ENCODE measurements at places on chromosomes 7 and 10.

- no peak for DNase-seq
Observed at GRCh38 chr7:78220754-78221153, 422.2 kb downstream of the PHTF2 start.

GRCh38 chr10:104910712-104911111, 269.6 kb downstream of the SORCS3 start:
- no peak for DNase-seq

DNA sequence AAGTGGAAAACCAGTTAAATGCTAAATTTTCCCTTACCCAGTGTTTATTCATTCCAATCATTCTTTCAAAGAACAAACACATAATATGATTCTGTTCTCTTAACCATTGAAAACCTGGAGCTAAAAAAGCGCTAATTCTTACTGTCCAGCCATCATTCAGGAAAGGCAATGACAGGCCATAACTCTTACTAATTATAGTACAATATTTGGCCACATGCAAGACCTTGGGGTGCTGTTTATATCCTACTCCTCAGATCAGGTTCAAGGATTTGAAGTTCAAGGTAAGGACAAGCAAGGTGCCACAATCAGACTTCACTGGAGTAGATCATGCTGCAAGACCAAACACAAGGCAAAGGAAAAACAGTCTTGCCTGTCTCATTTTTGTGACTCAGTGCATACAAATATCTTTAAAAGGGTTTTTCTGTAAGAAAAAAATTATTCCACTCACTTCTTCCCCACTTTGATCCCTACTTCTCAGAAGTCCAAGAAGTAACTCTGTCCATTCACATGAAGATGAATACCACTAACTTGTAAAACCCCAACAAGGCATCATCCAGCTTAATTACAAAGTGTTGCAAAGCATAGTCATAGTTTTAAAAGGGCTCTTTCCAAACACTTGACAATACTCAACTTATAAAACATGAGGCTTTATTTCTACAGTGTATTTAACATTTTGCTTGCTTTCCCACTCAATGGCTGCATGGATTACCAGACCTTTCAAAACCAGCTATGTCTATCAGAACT, 153.0 kb downstream of the DOCK4 start:
- DNase-seq: no peak

- DNase-seq: no peak
Observed at GRCh38 chr10:78511324-78512204, 477.9 kb downstream of the RPS24 start.

DNA sequence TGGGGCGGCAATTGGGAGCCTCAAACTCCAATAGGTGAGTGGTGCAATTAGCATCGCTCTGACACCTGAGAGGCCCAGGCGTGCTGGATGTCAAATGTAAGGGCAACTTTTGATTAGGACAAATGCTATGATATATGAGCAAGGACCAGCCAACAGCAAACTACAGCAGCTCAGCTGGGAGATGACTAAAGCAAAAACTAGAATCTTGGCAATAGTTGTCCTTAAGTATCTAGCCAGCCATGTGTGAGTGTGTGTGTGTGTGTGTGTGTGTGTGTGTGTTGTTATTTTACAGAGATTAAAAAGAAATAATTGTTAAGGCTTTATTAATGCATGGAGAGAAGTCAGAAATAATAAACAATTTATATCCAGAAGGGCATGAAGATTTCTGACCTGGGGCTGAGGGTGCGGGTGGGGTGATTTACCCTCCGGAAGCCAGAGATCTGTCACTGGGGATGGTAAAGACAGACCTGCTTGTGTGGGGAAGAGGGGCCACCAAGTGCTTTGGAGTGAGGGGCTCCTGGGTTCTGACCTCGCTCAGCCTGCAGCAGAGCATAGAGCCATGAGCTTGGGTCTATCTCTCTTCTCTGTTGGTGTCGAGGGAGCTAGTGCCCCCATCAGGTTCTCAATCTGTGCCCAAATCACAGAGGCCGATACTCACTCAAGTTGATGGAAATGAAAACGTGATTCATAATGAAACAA, 77.3 kb downstream of the EMX2 start:
- no peak for DNase-seq

- DNase-seq: no peak
Observed at GRCh38 chr10:106863549-106863948, 301.0 kb downstream of the SORCS1 start.

DNA sequence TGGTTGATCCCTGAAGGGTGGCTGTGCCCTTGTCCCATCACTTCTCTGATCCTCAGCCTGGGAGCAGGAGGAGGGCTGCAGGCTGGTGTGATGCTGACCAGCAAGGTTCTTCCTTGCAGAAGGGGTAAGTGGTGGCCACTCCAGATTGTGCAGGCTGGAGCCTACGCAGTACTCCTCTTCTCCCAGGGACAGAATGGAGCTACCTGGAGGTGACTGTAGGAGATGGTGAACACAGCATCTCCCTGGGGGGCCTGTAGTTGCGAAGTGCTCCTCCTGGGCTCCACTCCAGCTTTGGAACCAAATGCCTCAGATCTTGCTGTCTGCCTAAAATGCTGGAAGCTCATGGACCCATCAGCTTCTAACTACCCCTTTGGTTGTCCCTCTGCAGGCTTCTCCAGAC, 323.6 kb upstream of the PODXL start:
- DNase-seq: no peak

- no peak for DNase-seq
Observed at GRCh38 chr7:137943132-137943551, 58.7 kb downstream of the CREB3L2 start.

GRCh38 chr7:82699773-82700186, 256.2 kb upstream of the CACNA2D1 start:
- no peak for DNase-seq

- DNase-seq: no peak
Observed at GRCh38 chr10:112278871-112279270, 4.3 kb upstream of the TECTB start.

GRCh38 chr7:50647286-50647980, 82.2 kb upstream of the DDC start:
- DNase-seq: no peak

- DNase-seq: no peak
Observed at GRCh38 chr7:114502454-114503254, 88.0 kb downstream of the FOXP2 start.

- no peak for DNase-seq
Observed at GRCh38 chr7:130961128-130961601, 227.2 kb upstream of the KLF14 start.

- no peak for DNase-seq
Observed at GRCh38 chr7:108669958-108670357, 100.3 kb downstream of the DNAJB9 start.

DNA sequence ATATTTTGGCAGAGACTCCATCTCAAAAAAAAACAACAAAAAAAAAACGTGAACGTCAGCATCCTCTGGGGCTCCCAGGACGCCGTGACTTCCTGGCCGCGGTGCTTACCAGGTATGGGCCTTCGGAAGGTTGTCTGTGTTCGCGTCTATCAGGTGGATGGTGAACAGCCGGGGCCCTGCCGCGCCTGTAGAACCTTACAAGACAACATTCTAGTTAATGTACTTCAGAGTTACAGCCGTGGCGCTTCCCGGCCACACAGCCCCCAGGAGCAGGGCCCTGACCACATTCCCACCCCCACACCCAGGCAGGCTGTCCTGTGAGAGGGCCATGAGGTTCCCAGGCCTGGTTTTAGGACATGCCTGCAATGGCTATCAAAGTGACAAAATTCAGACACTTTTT, 111.0 kb downstream of the SMURF1 start:
- DNase-seq: no peak

- no peak for DNase-seq
Observed at GRCh38 chr7:42939457-42940240, 7.5 kb downstream of the MRPL32 start.

- no peak for DNase-seq
Observed at GRCh38 chr10:128744811-128745305, 618.6 kb upstream of the MKI67 start.

DNA sequence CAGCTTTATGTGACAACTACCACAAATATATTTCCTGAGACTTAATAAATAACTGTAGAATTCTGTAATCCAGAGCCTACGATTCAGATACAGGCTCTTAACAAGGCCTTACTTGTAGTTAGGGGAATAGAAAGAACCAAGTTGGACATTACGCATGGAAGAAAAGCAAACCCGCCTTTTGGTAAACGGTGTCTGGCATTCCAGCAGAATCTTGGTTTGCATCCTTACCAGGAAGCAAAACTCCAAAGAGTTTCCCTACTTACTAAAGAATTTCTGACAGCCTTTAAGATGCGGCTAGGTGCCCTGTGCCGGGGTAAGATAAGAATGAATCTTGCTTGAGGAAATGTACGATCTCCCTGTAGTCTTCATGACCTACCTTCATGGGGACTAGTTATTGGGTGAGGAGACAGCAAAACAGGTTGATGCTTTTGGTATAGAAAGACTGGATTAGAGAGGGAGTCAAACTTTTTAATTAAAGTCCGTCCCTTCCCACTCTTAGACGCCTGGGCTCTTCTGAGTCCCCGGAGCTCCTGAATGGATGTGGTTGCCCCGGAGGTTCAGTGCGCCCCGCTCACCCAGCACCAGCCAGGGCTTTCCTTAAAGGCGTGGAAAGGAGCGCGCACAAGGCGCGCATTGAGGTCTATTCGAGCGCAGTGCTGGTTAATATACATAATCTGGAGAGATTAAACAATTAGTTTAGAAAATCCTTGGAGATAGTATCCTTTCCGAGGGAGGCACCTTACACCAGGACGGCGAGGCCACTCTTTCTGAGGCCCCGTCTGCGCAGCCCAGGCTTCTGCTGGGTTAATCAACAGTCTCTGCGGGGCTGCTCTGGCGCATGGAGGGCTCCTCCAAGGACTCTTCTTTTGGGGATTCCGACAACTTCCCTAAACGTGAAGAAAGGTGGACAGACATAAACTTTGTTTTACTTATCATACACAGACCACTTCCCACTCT, 11.5 kb downstream of the PTF1A start:
- no peak for DNase-seq

DNA sequence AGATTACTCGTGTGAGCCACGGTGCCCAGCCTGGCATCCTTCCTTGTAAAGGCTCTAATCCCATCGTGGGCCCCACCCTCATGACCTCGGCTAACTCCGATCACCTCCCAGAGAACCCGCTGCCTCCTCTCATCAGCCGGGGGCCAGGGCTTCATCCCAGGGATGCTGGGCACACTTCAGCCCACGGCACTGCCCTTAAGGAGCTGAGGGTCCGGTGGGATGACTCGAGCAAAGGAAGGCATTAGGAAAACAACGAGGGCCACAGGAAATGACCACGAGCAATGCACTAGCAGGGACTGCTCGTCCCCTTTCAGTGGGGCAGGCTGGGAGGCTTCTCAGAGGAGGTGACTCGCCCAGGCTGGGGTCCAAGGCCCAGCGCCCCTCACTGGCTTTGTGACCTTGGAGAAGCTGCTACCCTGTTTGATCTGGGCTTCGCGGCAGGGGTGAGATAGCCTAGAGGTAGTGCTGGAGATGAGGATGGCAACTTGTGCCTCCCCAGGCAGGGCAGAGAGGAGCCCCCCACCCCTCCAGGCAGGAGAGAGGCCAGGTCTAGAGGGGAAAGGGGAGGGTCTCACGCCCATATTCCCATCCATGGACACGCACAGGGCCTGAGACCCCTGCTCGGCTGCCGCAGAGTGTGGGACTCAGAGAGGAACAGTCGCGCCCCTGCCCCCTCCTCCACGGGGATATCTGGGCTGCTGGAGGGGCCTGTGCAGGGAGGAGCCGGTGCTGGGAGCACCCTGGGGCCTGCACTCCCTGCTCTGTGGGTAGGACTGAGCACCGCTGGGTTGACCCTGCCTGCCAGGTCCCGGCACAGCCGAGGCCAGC, 26.8 kb downstream of the ELFN1 start:
- no peak for DNase-seq

GRCh38 chr10:79438021-79438698, 7.3 kb downstream of the ZCCHC24 start:
- no peak for DNase-seq

DNA sequence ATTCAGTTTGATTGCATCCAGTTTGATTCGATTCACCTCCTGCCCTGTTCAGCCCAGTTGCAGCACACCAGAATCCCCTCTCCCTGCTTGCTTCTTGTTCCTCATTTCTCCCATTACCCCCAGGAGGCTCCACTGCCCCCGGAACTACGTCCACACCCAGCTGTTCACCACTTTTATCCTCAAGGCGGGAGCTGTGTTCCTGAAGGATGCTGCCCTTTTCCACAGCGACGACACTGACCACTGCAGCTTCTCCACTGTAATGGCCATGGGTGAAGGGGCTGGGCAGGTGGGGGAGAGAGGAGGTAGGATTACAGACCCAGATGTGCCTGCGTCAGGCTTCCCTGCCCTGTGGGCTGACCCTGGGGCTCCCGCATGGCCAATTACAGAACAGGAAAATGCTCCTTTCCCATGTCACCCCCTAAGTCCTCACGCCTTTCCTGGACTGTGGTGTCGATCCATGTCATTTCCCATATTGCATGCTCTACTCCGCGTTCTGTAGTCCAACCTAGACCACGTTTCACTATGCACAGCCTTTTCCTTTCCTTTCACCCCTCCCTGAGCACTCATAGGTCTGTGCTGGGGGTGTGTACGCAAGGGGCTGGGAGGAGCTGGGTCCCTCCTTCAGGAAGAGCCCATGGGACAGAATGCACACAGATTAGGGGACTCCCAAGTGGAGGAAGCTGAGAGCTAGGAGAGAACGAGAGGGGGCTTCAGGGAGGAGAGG, 8.2 kb downstream of the GHRHR start:
- DNase-seq: no peak

DNA sequence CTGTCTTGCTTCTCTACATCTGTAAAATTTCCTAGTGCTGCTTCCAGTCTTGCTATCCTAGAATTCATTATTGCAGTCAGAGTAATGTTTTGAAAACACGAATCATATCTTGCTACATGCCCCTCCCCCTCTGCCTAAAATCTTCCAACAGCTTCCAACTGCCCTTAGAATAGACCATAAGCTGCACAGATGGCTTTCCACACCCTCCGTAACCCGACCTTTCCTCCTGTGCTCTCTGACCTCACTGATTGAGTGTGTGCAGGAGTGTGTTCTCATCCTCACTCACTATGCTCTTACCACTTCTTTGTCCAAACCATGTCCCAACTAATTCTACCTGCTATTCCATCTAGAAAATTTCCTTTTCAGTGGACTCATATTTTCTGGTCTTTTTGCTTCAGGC, 121.2 kb upstream of the ANKRD1 start:
- no peak for DNase-seq

- peak; percentile 63 for DNase-seq
Observed at GRCh38 chr7:102236592-102237287, 49.9 kb upstream of the SH2B2 start.

DNA sequence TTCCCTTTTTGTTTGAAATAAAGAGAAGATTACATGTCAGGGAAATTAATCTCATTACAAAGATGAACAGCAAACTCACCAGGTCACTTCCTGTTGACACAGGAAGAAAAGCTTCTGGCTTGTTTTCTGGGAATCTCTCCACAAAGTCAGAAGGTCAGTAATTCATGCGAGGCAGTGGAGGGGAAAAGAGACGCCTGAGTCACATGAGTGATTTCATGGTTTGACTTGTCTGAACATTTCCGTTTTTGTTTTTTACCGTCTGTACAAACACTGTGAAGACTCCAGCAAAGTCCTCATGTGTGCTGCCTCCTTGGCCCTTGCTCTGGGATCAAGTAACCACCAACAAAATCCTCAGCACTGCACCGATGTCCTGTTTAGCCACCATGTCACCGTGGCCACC, 2.5 kb upstream of the HABP2 start:
- DNase-seq: no peak

All from NCI-H2107 (cell line).